ENCODE measurements at places on chromosomes 6 and 20.

DNA sequence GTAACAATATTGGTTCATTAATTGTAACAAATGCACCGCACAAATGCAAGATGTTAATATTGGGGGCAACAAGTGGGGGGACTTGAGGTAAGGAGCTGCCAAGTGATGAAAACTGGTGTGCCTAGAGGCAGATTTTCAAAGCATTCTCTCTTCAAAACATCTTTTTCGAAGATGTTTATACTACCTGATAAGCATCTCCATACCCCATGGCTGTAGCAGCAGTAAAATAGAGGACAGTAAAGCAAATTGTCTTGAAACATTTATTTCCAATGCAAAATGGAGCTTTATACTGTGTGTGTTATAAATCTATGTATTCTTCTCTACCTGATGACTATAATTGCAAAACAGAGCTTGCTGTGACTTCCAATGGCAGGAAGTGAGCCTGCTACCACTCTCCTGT lies 42.5 kb downstream of the MYLIP start:
- DNase-seq: no peak

DNA sequence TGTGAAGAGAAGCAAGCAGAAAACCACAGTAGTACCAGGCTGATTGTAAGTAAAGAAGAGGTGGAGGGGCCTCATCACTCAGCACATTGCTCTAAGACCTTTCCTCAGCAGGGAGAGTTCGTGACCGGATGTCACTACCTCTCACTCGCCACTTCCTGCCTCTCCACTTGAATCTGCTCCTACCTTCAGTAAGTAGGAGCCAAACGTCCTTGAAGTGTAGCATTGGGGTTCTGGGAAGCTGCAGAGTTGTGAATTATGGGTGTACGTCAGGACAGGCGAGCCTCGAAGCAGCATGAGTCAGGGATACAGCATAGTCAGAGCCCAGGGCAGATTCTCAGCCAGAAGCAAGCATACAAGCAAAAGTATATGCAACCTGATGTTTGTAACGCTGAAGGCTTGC lies 224.9 kb downstream of the PHACTR1 start:
- no peak for DNase-seq

GRCh38 chr20:56797023-56797422 lies 167.9 kb downstream of the TFAP2C start:
- no peak for DNase-seq

DNA sequence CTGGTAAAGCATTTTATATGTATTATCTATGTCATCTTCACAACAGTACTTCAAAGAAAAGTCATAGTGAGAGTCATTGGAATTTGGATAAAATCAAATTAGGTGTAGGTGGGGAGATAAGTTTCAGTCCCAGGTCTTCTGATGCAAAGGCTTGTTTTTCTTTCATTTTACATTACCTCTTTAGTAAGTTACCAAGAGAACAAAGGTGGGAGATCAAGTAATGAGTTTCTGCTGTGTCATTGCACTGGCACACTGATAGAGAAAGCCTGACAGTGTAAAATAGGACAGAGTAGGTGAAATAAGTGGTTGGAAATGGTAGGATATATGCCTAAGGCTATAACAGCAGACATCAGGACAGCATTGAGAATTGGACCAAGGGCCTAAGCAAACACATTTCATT lies 250.4 kb downstream of the NKAIN2 start:
- DNase-seq: no peak

DNA sequence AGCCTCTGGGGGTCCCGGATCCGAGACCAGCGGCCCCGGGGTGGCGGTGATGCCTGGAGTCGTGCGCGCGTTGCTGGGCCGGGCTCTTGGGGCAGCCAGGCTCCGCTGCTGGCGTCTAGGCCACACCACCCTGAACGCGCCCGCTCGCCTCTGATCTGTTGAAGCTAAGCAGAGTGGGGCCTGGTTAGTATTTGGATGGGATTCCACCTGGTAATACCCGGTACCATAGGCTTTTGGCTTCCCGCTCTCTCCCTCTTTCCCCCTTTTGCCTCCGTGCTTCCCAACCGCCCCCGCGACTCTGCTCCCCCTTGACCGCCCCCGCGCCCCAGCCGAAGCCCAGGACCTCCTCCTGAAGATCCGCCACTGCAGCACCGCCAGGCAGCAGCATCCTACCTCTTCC lies 1383.5 kb upstream of the DEFB115 start:
- DNase-seq: peak; percentile 76

- no peak for DNase-seq
Measured at GRCh38 chr20:24653306-24653705, 183.9 kb downstream of the SYNDIG1 start.

DNA sequence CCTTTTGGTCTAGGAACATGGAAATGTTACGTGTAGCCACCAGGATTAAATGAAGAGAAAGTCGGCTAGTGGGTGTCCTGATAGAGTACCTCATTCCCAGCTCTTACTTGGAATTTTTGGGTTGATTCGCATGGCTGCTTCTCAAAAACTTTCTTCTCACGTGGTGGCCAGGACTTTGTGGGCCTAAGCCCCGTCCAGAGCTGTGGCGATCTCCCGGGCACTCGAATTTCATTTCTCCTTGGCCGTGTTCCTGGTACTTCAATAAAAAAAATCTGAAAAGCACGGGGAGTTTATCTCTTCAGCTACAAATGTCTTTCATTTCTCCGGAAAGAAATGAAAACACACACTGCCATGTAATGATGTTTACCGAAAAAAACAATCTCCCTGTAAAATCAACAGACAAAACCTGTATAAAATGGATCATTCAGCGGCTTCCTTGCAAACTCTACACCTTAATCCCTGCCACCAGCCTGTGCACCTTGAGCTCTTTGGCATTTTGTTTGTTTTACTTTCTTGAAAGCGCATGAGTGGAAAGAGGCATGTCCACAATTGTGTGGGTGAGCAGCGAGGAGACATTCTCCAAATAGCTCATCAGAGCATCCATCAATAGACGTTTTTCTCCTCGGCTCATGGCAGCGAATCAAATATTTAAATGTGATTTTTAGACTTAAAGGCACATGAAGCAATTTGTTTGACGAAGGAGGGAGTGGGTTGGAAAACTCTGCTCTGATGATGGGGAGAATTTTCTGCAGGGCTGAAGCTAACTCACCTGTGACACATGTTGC lies 173.1 kb downstream of the TFAP2C start:
- no peak for DNase-seq

GRCh38 chr6:17012421-17013225 lies 89.2 kb upstream of the STMND1 start:
- DNase-seq: no peak

DNA sequence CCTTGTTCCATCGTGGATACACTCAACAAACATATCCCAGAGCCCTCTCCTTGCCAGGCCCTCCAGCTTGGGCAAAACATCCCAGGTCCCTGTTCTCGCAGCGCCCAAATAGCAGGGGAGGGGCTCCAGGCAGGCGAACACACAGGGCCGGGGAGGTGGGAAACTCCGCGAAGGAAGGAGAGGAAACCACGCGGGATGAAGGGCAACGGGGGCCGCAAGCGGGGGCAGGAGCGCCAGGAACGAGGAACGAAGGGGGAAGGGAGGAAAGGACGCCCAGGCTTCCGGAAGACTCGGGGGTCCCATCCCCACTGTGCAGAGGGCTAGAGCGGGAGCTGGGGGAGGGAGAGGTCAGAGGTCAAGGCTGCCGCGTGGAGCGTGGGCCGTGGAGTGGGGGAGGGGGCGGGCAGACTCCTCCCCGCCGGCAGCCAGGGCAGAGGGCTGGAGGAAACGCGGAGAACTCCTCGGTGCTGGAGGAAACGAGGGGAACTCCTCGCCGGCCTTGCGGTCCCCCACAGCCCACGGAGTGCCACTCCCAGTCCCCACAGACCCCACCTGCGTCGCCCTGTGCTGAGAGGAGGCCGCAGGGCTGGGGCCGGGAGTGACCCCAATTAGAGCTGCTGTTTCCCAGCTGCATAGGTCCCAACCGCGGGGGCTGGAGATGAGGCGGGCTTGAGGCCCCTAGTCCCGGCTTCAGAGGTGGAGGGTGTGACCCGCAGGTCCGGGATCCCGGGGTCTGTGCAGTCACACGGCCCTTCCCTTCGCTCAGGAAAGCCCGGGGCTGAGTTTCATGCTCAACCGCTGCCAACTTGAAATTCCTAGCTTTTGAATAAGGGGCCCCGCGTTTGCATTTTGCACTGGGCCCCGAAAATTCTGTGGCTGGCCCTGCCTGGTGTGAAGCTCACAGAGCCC lies 1.2 kb upstream of the RBM38 start:
- DNase-seq: peak; percentile 83
